GM19239 (cell line): ENCODE measurements at places on chromosomes 3 and 15.

GRCh38 chr3:109353057-109353456 is 15.7 kb upstream of the DPPA4 start:
- no peak for DNase-seq

DNA sequence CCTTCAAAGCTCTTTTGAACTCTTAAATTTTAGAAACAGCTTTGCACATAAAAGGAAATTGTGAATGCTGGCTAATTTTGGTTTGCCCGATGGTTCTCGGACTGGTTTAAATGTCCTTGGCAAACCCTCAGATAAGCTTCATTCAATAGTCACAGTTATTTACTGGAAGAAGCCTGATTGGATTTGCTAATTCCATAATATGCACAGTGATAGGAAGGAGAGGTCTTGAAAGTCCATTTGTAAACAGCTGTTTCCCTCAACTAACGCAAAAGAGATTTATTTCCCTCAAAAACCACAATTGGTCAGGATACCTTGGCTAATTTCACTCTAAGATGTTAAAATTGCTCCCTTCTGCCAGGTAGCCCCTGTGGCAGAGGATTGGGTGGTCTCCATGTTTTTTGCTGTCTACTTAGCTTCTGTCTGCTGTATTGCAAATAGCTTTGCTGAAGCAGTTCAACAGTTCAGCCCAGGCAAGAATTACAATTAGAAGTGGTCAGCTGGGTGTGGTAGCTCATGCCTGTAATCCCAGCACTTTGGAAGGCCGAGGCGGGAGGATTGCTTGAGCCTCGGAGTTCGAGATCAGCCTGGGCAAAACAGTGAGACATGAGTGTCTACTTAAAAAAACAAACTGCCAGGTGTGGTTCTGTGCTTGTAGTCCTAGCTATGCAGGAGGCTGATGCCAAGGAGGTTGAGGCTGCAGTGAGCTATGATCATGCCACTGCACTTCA is 30.6 kb upstream of the PROK2 start:
- no peak for DNase-seq

DNA sequence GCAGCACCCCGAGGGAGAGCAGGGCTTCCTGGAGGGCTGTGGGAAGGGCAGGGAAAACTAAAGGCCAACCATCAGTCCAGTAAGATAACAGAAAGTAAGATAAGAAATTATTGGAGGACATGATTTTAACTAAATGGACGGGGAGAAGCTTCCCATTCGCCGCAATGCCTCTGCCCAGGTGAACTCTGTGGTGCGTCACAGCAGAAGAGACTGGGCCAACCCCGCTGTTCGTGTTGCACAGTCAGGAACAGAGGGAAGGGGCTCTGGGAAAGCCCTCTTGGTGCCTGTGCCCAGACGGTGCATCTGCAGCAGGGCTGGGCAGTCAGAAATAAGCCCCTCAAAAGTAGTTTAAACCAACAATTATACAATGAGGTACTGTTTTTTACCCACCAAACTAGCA is 284.1 kb downstream of the OCA2 start:
- no peak for DNase-seq

DNA sequence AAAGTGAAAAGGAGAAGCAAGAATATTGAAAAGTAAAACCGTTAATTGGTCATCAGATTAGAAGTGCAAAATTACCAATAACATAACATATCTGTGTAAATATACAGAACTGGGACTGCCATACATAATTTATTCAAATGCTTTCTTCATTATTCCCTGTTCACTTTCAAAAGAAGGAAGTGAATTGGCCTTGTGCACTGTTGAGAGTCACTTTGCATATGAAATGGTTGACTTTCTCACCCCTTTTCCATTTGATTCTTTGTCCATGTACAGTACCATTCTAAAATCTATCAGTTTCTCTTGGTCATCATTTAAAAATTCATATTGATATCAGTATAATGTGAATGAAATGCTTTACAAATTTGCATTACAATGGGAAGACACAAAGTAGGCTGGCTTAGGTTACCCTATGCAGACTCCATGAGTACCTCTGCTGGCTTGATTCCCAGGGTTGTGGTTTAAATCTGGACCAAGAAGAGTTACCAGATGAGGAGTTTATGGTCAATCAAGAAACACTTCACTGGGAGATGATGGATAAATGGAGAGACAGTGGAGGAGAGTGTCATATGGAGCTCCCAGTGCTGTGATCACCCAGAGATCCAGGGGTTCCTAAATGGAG is 210.9 kb upstream of the TOPAZ1 start:
- no peak for DNase-seq

DNA sequence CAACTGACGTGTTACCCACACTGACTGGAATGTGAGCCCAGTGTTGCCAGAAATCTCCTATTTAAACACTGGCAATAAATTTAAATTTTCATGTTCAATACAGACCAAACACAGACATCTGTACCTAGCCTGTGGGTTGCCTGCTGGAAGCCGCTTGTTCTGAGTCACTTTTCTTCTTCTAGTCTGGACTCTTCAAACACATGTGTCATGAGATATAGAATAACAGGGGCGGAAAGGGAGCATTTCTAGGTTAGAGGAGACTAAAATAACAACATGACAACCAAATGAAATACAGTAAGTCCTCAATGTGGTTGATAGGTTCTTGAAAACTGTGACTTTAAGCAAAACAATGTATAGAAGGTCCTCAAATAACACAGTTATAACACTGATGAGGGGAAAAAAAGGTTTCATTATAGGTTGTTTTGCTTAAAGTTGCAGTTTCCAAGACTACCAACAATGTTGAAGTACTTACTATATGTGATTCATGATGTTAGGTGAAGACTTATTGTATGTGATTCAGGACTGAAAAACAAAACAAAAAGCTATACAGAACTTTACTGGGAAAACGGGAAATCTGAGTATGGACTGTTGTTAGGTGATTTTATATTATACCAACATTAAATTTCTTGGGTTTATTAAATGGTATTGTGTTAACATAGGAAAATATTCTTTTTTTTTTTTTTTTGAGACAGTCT is 63.1 kb downstream of the PRKAR2A start:
- DNase-seq = no peak

DNA sequence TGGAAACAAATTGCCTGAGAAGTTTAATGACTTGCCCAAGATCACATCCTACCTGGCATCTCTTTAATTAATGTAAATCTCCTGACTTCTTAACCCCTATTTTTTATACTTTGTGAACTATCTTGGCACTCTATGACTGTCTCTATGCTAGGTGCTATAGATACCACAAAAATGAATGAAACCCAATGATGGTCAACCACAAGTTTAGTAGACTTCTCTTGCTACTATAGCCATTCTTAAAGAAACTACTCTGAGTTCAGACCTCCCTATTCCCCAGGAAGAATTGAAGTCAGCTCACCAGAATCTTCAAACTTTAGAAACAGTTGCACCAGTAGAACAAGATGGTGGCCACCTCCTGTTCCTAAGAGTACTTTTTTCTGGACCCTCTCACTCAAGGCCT is 191.1 kb downstream of the RSL24D1 start:
- no peak for DNase-seq
